Cardiac muscle cell (in vitro differentiated cells and primary cell): ENCODE measurements at places on chromosomes 7 and 10. TPM values are rescaled to one million over a fixed set of nuclear protein-coding genes. Genes with fewer than 3 reads are reported as not detected.

The TFEC gene
- 0.04 TPM in 1 of 2 replicates, not detected in the other for total RNA-seq

The ANKRD61 gene
- total RNA-seq, result 0.11 and 0.15 TPM in 2 replicates

The VWC2 gene
- 0.98 and 1.6 TPM in 2 replicates for total RNA-seq

The ZNF365 gene
- 0.07 TPM in 1 of 2 replicates, not detected in the other for total RNA-seq

- DNase-seq, result no peak
Observed at GRCh38 chr10:21464134-21464533, 61.3 kb downstream of the SKIDA1 start.

DNA sequence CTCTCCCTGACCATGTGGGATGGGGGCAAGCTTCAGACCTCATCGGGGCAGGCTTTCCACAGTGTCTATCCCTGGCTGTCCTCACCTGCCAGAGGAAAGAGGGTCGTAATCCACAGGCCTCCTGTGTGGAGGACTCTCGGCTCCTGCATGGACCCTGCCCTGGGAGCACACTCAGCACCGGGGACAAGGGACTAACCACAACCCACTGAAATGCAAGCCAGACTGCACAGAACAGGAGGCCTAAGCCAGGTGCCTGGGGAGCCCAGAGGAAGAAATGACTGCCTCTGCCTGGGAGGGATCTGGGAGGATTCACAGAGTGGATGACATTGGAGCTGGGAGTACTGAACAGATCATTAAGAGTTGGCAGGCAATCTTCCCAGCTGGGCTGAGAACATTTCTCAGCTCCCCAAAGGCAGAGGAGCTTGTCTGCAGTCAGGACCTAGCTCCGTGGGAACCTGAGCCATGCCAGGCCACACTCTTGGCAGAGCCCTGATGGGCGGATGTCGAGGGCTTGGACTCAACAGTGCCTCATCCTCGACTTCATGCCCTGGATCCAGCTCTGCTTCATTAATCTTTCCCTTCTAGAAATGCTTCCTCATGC, 213.4 kb downstream of the USP6NL start:
- no peak for DNase-seq

GRCh38 chr7:91633013-91633441, 247.5 kb downstream of the MTERF1 start:
- DNase-seq, result no peak
